ENCODE measurements at places on chromosomes 13 and 19.

- no peak for DNase-seq
Measured at GRCh38 chr19:50433201-50434180, 799 bp downstream of the MYBPC2 start.

DNA sequence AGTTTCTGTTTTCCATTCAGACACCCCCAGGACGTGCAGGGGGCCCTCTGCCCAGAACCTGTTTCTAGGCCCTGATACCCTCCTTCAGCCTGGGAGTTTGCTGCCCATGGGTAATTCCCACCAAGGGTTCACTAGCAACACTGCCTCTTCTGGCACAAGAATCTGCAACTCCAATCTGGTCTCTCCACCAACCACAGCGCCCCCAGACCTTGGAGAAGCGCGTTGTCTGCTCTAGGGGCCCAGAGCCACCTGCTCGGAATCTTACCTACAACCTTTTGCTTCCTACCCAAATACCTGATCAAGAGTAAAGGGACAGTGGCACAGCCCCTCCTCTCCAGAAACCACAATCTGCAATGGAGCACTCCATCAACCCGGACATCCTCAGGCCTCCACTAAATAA lies 763 bp downstream of the ZNF180 start:
- DNase-seq: no peak

GRCh38 chr13:71758828-71759227 lies 108.2 kb downstream of the DACH1 start:
- no peak for DNase-seq

DNA sequence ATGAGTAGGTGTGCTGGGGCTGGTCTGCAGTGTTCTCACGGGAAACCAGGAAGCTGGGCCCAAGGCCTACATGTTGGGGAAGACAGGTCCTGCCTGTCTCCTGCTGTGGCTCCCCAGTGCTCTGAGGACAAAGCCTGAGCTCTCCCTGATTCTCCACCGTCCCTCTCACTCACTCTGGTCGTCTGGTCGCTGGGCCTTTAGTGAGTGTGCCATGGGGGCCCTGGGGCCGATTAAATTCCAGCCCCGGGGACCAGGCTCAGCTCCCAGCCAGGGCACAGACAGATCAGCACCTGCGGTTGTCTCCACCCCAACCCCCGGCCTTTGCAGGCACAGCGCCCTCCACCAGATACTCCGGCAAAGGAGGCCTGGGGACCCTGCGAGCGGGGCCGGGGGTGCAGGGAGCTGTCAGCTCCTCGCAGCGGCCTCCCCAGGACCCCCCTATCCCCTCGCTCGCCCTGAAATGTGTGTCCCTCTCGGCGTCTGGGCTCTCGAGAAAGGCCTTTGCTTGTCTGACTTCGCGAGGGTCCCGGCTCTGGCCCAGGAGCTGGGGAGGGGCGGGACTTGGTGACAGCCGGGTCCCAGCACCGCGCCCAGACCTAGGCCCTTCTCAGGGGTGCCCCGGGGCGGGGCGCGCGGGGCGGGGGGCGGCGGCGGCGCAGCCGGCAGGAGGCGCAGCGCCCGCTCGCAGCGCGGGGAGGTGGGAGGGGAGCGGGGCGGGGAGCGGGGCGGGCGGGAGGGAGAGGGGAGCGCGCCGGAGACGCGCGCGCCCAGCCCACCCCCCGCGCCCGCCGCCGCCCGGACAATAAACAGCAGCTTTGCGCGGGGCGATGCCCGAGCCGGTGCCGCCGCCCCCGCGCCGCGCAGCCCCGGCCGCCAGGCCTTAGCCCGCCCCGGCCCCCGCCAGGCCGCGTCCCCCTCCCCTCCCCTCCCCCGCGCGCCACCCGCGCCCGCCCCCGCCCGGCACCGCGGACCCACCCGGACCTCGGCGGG lies at the start of gene PALM:
Gene PALM (plus strand): TSS at position 782 of the 990 bp plus-strand sequence. CDS start 212 bp downstream, outside the sequence.
- no peak for DNase-seq

- DNase-seq: no peak
Measured at GRCh38 chr13:30690282-30691188, 44.8 kb upstream of the ALOX5AP start.

GRCh38 chr13:40613192-40613818 lies 53.1 kb downstream of the FOXO1 start:
- peak; percentile 20 for DNase-seq

DNA sequence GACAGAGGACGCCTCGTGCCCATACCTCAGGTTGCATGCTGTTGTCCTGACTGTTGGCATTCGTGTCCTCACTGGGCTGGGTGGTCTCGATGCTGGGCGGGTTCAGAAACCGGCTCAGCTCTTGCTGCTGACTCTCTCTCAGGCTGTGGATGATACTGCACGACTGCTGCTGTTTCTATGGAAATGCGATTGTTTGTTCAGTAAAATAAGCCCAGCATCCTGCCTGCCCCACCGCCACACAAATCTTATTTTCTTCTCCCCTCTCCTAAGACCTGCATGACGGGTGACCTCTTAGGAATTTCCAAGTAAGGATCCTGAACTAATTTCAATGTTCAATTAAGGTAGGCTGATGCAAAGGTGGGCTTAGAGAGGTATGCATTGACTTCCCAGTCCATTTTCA lies 356.5 kb downstream of the NALCN start:
- DNase-seq: no peak

DNA sequence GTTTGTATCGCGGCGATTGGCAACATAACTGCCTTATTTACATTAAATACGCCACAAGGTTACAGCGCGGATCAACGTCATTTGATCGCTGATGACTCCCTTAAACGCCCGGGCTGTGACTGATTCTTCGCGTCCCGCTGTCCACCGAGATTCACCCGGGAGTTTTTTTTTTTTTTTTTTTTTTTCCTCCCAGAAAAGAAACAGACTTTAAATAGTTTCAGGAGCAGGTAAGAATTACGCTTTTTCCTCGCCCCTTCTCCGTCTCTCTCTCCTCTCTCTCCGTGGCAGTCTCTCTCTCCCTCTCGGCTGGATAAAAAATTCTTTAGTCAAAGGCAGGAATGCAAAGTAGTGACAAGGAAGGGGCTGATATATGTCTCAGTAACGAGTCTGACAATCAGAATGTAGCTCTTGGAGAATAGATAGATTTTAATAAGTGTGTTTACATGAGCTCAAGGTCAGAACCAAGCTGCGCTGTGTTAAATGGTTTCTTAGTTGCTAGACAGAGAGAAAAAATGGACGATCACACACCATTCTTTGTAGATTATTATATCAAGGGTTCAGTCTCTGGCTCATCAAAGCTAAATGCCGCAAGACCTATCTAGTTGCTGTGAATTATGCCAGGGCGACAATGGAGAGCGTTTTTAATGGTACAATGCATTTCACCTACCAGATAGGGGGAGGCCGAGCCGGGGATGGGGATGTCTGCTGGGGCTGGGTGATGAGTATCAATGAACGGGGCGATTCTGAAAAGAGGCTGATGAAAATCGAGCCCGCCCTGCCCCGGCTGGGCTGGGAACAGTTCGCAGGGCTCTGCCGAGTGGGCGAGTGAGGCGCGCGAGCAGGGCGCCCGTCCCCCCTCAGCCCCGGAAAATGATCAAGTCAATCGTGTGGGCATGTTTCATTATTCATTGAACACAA lies 147.2 kb upstream of the ZNF536 start:
- DNase-seq: no peak

GRCh38 chr13:73598020-73598712 lies 536.0 kb downstream of the KLF12 start:
- no peak for DNase-seq

GRCh38 chr13:26445092-26445491 lies 112.4 kb upstream of the WASF3 start:
- no peak for DNase-seq

GRCh38 chr13:99302637-99303505 lies 4.3 kb downstream of the GPR183 start:
- DNase-seq: no peak

- no peak for DNase-seq
Measured at GRCh38 chr13:85170372-85170771, 628.8 kb downstream of the SLITRK6 start.

GRCh38 chr19:40806423-40807146 lies 7.6 kb downstream of the EGLN2 start:
- DNase-seq: peak; percentile 62

- peak; percentile 14 for DNase-seq
Measured at GRCh38 chr13:75635828-75636435, at the start of gene LMO7. LMO7 (plus strand) TSS chr13:75636330; CDS start chr13:75636658, 328 bp downstream.

GRCh38 chr13:114124431-114124830 lies 8.0 kb downstream of the RASA3 start:
- no peak for DNase-seq

DNA sequence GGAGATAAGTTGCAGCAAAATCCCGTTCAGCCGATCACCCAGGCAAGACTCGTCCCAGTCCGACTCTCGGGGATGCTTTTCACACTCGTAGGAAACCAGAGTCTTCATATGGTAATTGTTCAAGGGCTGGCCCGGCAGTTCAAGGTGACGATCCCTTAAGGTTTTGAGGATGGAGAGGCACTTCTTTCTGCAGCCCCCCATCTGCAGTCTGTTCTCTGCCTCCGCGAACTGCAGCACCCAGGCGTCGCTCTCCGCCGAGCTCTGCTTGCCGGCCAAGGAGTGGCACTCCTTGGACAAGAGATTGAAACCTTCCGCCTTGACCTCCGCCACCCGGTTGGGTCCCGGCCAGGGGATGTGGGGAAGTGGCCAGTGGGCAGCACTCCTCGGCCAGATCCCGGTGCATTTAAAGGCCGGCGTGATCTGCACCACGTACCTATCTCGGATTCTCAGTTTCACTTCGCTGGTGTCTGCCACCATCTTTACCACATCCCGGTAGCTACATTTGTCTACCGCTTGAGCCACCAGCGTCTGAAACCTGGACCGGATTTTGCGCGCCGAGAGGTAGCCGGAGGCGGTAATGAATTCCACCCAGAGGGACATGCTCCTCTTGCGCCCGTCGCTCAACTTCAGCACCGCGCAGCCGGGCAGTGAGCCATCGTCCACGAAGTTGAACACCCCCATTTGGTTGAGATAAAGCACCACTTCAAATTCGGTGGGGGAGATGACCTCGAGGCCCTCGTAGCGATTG lies 1.1 kb downstream of the MAB21L1 start:
- no peak for DNase-seq

- DNase-seq: peak; percentile 32
Measured at GRCh38 chr19:54325194-54325621, 12.2 kb upstream of the LILRA5 start.

GRCh38 chr19:42092350-42092749 lies 16.4 kb downstream of the ZNF574 start:
- DNase-seq: no peak

DNA sequence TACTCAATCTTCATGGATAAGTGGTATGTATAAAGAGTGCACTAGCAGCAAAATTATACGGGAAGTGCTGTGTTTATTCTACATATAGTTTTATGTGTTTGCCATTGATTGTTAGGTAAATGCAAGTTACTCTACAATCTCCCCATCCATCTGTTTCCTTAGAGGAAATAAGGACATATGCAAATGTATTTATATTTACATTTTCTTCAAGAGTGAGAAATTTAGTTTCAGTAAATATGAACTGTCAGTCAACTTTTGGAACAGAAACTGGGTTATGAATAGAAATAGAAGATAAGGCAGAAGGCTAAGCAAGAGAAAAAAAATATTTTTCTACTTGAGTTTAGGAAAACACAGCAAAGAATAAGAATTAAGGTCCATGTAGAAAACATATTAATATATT lies 176.1 kb upstream of the KLHL1 start:
- DNase-seq: no peak

GRCh38 chr19:10639836-10640235 lies 14.3 kb upstream of the ILF3 start:
- DNase-seq: no peak

DNA sequence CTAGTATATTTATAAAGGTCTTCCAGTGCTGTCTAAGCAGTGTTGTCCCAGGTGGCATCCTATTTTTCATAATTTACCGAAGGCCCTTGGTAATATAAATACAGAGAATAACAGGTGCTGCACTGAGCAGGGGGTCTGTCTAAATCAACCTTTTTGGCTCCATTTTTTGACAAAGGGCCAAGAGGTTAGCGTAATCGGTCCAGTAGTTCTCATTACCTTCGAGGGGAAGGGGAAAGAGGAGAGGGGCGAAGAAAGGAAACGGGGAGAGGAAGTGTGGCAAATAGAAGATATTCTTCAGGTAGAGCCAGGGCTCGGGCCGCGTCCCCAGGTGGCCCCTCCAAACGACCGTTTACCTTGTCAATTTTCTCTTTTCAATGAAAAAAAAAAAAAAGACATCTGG lies 749 bp upstream of the PAN3 start:
- no peak for DNase-seq

DNA sequence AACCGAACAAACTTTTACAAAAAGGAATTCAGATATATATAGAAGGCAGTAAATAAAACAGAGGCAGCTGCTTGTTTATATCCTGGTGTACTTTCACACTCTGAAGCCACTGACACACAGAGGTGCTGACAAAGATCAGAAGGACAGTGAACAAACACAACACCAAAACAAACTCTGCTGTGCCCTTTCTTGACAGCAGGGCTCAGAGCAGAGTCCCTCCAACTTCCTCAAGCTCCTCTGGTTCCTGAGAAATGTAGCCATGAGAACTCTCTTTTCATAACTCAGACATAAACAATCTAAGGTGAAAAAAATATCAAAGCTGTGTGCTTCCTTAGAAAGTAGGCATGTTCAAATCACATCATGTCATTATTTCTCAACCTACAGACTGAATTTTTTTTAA lies 1052.8 kb upstream of the SPRY2 start:
- no peak for DNase-seq

DNA sequence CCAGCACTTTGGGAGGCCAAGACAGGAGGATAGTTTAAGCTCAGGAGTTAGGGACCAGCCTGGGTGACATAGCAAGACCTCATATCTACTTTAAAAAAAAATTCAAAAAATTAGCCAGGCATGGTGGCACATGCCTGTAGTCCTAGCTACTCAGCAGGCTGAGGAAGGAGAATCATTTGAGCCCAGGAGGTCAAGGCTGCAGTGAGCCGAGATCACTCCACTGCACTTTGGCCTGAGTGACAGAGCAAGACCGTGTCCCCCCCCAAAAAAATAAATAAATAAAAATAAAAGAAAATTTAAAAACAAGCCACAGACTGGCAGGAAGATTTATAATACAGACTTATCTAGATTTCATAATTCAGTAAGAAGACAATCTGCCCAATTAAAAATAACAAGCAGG lies 14.8 kb downstream of the PSPC1 start:
- DNase-seq: no peak

- no peak for DNase-seq
Measured at GRCh38 chr19:5603626-5604025, 18.9 kb downstream of the SAFB2 start.

- DNase-seq: no peak
Measured at GRCh38 chr13:33401238-33401637, 115.7 kb upstream of the STARD13 start.
